ENCODE measurements at places on chromosomes 12 and 14. TPM values are rescaled to one million over a fixed set of nuclear protein-coding genes. Genes with fewer than 3 reads are reported as not detected.

- H3K36me3 ChIP-seq: no peaks in the 10 kb centered on the region
- H3K4me1 ChIP-seq: no peaks in the 10 kb centered on the region
- H3K27ac ChIP-seq: no peak overlapping the region
- DNase-seq: no peak
- no peaks in the 10 kb centered on the region for H3K27me3 ChIP-seq
Observed at GRCh38 chr14:42224053-42224888, 617.6 kb downstream of the LRFN5 start.

DNA sequence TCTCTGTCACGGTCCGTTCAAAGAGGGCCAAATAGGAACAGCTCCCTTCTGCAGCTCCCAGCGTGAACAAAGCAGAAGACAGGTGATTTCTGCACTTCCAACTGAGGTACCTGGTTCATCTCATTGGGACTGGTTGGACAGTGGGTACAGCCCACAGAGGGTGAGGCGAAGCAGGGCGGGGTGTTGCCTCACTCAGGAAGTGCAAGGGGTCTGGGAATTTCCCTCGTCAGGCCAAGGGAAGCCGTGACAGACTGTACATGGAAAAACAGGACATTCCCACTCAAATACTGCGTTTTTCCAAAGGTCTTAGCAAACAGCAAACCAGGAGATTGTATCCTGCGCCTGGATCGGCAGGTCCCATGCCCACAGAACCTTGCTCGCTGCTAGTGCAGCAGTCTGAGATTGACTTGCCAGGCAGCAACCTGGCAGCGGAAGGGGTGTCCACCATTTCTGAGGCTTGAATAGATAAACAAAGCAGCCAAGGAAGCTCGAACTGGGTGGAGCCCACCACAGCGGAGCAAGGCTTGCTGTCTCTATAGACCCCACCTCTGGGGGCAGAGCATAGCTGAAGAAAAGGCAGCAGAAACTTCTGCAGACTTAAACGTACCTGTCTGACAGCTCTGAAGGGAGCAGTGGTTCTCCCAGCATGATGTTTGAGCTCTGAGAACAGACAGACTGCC is 22.7 kb downstream of the SLC38A1 start:
- DNase-seq: no peak
- H3K27ac ChIP-seq: no peak overlapping the region
- H3K27me3 ChIP-seq: no peaks in the 10 kb centered on the region
- H3K4me1 ChIP-seq: no peaks in the 10 kb centered on the region
- no peaks in the 10 kb centered on the region for H3K36me3 ChIP-seq

GRCh38 chr12:75894965-75895754 is 136.4 kb downstream of the PHLDA1 start:
- no peaks in the 10 kb centered on the region for H3K27me3 ChIP-seq
- H3K36me3 ChIP-seq: no peaks in the 10 kb centered on the region
- no peak overlapping the region for H3K4me3 ChIP-seq
- H3K4me1 ChIP-seq: no peaks in the 10 kb centered on the region
- no peak overlapping the region for H3K27ac ChIP-seq
- no peak for DNase-seq

DNA sequence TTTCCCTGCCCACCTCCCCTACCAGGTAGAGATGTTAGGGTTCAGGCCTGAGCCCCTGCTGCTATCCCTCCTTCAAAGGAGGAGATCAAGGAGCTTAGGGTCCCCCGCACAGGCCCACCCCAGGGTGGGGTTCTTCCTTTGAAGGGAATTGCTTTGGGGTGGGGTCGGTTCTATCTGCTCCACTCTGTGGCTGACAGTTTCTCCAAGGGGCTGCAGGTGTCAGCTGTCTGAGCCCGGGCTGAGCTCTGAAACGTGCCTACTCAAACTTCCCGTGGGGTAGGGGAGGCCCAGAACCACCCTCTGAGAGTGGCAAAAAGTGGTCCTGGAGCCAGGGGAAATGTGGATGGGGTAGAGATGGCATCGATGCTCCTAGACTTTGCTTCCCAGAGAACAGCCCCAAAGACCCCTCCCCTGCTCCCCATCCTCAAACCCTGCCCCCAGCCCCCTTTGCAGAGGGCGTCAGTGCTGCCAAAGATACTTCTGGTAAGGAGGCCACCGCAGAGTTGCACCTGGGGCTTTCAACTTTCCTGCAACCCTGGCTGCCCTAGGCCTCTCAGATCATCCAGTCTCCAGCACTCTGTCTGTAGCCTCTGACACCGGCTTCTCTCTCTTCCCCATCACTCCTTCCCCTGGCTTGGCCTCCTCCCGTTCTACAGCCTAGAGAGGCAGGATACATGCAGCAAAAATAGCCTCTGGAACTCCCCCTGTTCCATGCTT is 6.3 kb upstream of the CD4 start:
- no peak overlapping the region for H3K4me3 ChIP-seq
- H3K36me3 ChIP-seq: no peaks in the 10 kb centered on the region
- no peak overlapping the region for H3K27ac ChIP-seq
- H3K4me1 ChIP-seq: peaks cover 20% of the 10 kb centered on the region

The MGAT4C gene
- 0.67 TPM for total RNA-seq

The TAS2R20 gene
- total RNA-seq: 1.2 TPM

DNA sequence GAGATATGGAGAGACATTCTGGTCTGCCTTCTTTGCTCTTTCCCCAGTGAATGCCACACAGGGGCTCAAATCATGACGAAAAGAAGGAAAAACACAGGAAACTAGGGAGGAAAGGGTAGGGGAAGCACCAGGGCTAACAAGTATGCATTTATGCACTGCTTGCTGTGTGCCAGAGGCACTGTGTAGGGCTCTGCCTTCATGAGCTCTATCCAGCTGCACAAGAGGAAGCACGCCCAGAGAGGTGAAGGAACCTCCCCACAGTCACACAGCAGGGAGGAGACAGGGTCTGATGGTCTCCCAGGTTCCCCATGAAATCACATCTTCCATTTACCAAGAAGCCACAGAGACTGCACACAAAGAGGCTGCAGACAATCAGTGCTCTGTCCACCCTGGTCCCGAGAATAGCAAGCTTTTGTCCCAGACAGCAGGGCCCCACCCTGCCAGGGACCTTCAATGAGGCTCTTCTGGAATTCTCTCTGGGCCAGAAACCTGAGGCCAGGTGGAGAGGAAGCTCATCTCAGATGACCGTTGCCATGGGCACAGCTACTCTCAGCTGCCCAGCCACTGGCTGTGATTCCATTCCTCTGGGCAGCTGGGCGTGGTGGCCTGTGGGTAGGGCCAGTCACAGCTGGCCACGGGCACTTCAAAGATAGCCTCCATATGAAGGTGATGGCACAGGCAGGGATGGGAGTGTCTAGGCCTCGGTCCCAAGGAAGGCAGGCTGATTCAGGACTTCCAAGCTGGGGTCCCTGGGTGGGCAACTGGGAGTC is 7.3 kb upstream of the TRPV4 start:
- H3K4me3 ChIP-seq: no peak overlapping the region
- no peaks in the 10 kb centered on the region for H3K36me3 ChIP-seq
- H3K4me1 ChIP-seq: peaks cover 6% of the 10 kb centered on the region
- DNase-seq: no peak

- no peaks in the 10 kb centered on the region for H3K27me3 ChIP-seq
- H3K27ac ChIP-seq: no peak overlapping the region
- DNase-seq: no peak
- H3K36me3 ChIP-seq: no peaks in the 10 kb centered on the region
- peaks cover 7% of the 10 kb centered on the region for H3K4me1 ChIP-seq
Observed at GRCh38 chr12:26748741-26749431, 84.1 kb downstream of the ITPR2 start.

GRCh38 chr14:53358166-53358565 is 205.0 kb upstream of the DDHD1 start:
- H3K4me3 ChIP-seq: no peak overlapping the region
- no peak overlapping the region for H3K27ac ChIP-seq
- no peak for DNase-seq
- H3K4me1 ChIP-seq: peaks cover 5% of the 10 kb centered on the region
- no peaks in the 10 kb centered on the region for H3K27me3 ChIP-seq
- no peaks in the 10 kb centered on the region for H3K36me3 ChIP-seq

The KRT76 gene
- not detected for total RNA-seq

DNA sequence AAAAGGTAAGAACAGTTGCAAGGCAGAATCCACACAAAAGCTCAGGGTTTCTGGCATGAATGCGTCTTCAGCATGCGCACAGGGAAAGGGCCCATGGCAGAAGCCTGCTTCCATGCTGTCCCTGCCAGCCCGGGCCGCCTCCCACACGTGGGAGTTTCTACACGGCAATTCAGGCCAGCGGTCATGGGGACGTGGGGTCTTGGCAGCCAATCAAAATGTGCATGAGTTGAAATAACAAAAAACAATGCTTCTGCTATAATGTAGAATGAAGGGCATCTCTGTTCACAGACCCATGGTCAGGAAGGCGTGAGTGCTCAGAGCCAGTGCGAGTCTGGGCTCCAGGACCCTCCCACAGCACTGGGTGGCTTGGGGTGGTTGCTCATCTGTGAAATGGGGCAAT is 28.6 kb downstream of the AMN start:
- no peak overlapping the region for H3K4me3 ChIP-seq
- no peaks in the 10 kb centered on the region for H3K27me3 ChIP-seq
- H3K27ac ChIP-seq: no peak overlapping the region
- peaks cover 93% of the 10 kb centered on the region for H3K36me3 ChIP-seq
- DNase-seq: no peak

DNA sequence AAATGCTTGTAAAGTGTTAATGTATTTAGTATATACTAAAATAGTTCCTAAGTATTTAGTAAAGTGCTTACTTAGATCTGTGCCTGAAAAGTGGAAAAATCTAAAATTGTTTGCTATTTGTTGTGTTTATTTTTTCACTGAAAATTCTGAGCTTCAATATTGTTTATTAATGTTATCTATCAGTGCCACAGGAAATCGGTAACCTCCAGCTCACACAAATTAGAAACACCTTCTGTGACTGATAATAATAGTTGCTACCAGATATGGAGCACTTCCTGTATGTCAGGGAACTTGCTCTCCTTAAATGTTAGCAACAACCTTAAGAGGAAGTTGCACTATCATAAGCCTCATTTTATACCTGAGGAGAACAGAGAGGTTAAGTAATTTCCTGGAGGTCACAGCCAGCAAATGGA is 723 bp upstream of the LRP10 start:
- H3K4me1 ChIP-seq: peaks cover 25% of the 10 kb centered on the region
- DNase-seq: no peak
- peaks cover 29% of the 10 kb centered on the region for H3K36me3 ChIP-seq

DNA sequence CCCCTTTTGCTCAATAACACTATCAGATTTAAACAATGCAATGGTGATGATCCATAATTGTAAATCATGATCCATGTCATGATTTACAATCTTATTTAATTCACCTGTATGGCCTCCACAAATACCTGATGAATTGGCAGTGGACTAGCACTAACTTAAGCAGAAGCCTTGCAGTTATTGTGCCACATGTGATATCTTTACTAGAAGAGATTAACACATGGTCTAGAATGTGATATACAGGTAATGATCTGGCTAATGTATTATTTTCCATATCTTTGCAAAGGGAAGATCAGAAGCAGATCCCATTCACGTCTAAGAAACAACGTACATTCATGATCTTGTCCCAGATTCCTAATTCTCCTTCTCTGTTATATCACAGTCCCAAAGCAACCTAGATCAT is 66.0 kb downstream of the EGLN3 start:
- H3K4me1 ChIP-seq: no peaks in the 10 kb centered on the region
- no peak for DNase-seq
- H3K27me3 ChIP-seq: no peaks in the 10 kb centered on the region
- H3K4me3 ChIP-seq: no peak overlapping the region
- H3K36me3 ChIP-seq: no peaks in the 10 kb centered on the region
- no peak overlapping the region for H3K27ac ChIP-seq

GRCh38 chr12:9702255-9702654 is 30.6 kb downstream of the CLECL1 start:
- H3K27me3 ChIP-seq: no peaks in the 10 kb centered on the region
- H3K27ac ChIP-seq: no peak overlapping the region
- peaks cover 17% of the 10 kb centered on the region for H3K4me1 ChIP-seq
- H3K36me3 ChIP-seq: no peaks in the 10 kb centered on the region
- H3K4me3 ChIP-seq: no peak overlapping the region

GRCh38 chr12:55024575-55024974 is 4.8 kb downstream of the NEUROD4 start:
- no peak for DNase-seq
- H3K27ac ChIP-seq: no peak overlapping the region
- H3K36me3 ChIP-seq: no peaks in the 10 kb centered on the region
- H3K4me3 ChIP-seq: no peak overlapping the region
- H3K27me3 ChIP-seq: peaks cover 31% of the 10 kb centered on the region

All from upper lobe of right lung (tissue), 1 donor.